ENCODE measurements at places on chromosomes 3 and 15. TPM values are rescaled to one million over a fixed set of nuclear protein-coding genes. Genes with fewer than 3 reads are reported as not detected.

TRIM59 gene
- 52.5 TPM for total RNA-seq

MAPK6 gene
- total RNA-seq = 95.9 TPM

GADL1 gene
- total RNA-seq = not detected

TMC3 gene
- not detected for total RNA-seq

ENTPD3 gene
- total RNA-seq = 1.7 TPM

SERPINI2 gene
- total RNA-seq = not detected

KBTBD12 gene
- under 0.01 TPM for total RNA-seq

CELF6 gene
- total RNA-seq = 0.39 TPM

PRSS50 gene
- total RNA-seq = under 0.01 TPM

NANOGP8 gene
- total RNA-seq = 0.91 TPM

ZNF280D gene
- 84.5 TPM for total RNA-seq

PP2D1 gene
- total RNA-seq = not detected

ERICH6 gene
- total RNA-seq = not detected

ABHD10 gene
- 34.5 TPM for total RNA-seq

MTHFS gene
- 23.8 TPM for total RNA-seq

HCLS1 gene
- total RNA-seq = 4.0 TPM

AGTR1 gene
- 0.43 TPM for total RNA-seq

TIPARP gene
- total RNA-seq = 71.2 TPM

CP gene
- total RNA-seq = 105 TPM

CLSTN2 gene
- total RNA-seq = 11.3 TPM

EPHB3 gene
- total RNA-seq = 8.5 TPM

ITPKA gene
- total RNA-seq = 0.26 TPM

LRRC31 gene
- not detected for total RNA-seq

CDHR4 gene
- 0.13 TPM for total RNA-seq

TICRR gene
- total RNA-seq = 2.9 TPM

SLC28A2 gene
- total RNA-seq = not detected

ZNF80 gene
- not detected for total RNA-seq

TP63 gene
- 1.9 TPM for total RNA-seq

ZNF620 gene
- total RNA-seq = 1.6 TPM

CSTA gene
- total RNA-seq = 0.65 TPM

FOXB1 gene
- total RNA-seq = not detected

SLC24A5 gene
- total RNA-seq = not detected

SLC22A13 gene
- total RNA-seq = 0.86 TPM

ZNF774 gene
- 2.8 TPM for total RNA-seq

DLEC1 gene
- 0.54 TPM for total RNA-seq

Measured in articular chondrocyte of knee joint (primary cell).